Activated naive CD4-positive, alpha-beta T cell treated with anti-CD3 and anti-CD28 coated beads for 36 hours (primary cell): ENCODE measurements at places on chromosomes 3 and 15. TPM values are rescaled to one million over a fixed set of nuclear protein-coding genes. Genes with fewer than 3 reads are reported as not detected.
A peak's percentile ranks its signal among the peaks of the same experiment; 100 is the strongest.

The ZBTB47 gene
- total RNA-seq, result 1.0 TPM

The MUC13 gene
- total RNA-seq, result not detected

The IL17RD gene
- total RNA-seq, result not detected

The LARP6 gene
- total RNA-seq, result not detected

The CRYGS gene
- 1.5 TPM for total RNA-seq

The SCAANT1 gene
- total RNA-seq, result not detected

The EFCAB12 gene
- total RNA-seq, result 0.81 TPM

DNA sequence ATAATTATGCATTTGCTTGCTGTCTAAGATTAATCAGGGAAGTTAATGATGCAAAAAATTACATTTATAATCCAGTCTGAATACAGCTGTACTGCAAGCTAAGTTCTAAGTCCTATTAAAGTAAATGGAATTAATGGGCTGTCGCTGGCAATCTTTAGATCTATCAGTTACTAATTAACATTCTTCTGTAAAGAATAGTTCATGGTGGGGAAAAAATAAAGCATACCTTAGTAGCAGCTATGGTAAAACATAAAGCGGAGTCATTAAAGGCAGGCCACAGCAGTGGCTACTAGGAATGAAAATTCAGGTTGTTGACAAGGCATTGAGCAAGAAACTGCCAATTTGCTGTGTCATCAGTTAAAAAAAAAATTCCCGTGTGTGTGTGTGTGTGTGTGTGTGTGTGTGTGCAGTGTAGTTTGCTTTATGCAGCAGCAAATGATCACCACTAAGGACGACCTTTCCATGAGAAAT is 129.8 kb downstream of the ZNF385D start:
- DNase-seq, result no peak

GRCh38 chr3:42653560-42654330 is at the start of gene ZBTB47:
Gene ZBTB47, plus strand, starts transcription at chr3:42653697. Its CDS starts 4,659 bp downstream, at chr3:42658356.
- peak; percentile 34 for DNase-seq

- peak; percentile 52 for DNase-seq
These were observed 69.8 kb downstream of the HES1 start for GRCh38 chr3:194205675-194206133.

DNA sequence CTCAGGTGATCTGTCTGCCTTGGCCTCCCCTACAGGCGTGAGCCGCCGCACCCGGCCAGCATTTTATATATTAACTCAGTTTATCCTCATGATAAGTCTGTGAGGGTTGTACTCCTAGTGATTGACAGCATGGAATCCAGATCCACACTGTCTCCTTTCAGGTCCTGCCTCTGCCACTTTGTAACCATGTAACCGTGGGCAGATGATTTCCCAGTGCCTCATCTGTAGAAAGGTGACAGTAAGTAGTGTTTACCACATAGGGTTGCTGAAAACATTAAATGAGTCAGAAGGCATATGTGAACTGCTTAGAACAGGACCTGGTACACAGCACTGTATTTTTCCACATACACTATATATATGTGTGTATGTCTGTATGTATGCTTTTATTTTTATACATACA is 2.4 kb downstream of the FYTTD1 start:
- peak; percentile 48 for DNase-seq

DNA sequence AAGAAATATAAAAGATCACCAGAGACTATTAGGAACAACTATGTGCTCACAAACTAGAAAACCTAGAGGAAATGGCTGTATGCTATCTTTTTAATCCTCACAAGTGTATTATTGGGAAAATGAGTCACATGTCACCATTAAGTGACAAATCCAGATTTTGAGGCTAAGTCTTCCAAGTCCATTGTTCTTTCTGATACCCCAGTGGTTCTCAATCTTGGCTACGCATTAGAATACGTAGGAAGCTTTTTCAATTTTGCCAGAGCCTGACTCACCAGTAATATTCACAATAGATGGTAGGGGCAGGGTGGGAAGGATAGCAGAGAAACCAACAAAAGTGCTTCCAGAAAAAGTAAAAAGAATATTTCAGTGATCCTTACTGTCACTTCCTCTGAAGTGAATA is 117.0 kb downstream of the FILIP1L start:
- DNase-seq, result no peak

GRCh38 chr3:33729993-33730392 is 11.9 kb upstream of the CLASP2 start:
- DNase-seq, result no peak

DNA sequence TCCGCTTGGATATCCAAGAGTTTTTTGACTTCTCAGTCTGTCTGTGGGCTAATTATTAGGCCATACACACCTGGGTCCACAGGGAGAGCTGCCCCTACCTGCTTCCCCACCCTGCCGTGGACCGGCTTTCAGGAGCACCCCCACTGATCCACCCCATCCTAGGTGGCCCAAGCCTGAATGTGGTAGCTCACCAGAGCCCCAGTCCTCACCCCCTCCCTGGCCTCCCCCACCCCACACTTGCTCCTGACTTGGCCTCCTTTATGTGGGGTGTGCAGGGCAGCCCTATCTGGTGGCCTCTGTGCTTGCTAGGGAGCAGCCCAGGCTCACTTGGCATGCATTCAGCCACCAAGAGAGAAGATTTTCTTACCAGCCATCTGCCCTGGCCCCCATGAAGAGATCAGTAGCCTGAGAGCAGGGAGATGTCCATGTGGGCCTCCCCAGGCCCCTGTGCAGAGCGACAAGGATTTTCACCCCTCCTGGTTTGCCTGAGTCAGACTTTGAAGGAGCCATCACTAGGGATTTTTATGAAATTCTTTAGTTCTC is 11.2 kb downstream of the LRRK1 start:
- DNase-seq, result no peak

GRCh38 chr15:67290319-67290718 is 35.7 kb downstream of the IQCH start:
- DNase-seq, result no peak

GRCh38 chr3:9875448-9875847 is 4.6 kb downstream of the CIDEC start:
- no peak for DNase-seq

DNA sequence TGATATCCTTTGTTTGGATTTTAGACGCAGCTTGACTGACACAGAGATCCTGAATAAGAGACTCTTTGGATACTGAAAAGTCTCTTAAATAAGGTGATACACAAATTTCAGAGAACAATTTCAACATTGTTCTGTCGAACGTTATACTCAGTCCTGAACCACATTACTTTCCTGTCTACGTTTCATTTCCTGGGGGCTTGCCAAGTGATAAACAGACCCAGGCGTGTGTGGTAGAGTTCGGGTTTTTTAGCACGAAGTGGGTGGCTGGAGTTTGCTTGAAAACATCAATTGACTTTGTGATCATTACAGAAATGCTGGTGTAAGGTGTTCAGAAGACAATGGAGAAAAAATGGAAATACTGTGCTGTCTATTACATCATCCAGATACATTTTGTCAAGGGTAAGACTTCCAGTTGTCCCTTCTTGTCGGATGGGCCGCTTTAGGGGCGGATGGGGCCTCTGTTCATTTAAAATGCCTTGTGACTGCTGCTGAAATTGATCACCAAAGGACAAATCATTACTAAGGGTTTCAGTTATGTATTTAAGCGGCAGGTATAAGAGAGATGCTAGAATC is at the start of gene CD96:
CD96 (plus strand) TSS at position 287 of the 573 bp plus-strand sequence; CDS start at position 339, 52 bp downstream.
- DNase-seq, result peak; percentile 85

DNA sequence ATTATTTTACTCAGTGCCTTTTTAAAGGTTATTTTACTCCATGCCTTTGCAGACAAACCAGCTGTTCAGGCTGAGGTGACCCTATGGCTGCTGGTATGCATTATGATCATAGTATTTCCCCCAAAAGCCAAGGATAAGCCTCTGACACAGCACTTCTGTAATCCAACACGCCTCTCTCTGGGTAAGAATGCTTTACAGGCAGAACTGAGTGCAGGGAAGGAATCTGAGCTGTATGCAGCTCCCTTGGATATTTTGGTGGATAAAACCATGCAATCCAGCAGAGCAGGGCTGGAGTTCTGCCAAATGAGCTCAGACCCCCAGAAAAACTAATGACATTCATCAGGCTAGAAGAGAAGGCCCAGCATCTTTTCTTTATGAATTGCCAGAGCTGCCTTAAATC is 11.7 kb upstream of the MAP1A start:
- no peak for DNase-seq

DNA sequence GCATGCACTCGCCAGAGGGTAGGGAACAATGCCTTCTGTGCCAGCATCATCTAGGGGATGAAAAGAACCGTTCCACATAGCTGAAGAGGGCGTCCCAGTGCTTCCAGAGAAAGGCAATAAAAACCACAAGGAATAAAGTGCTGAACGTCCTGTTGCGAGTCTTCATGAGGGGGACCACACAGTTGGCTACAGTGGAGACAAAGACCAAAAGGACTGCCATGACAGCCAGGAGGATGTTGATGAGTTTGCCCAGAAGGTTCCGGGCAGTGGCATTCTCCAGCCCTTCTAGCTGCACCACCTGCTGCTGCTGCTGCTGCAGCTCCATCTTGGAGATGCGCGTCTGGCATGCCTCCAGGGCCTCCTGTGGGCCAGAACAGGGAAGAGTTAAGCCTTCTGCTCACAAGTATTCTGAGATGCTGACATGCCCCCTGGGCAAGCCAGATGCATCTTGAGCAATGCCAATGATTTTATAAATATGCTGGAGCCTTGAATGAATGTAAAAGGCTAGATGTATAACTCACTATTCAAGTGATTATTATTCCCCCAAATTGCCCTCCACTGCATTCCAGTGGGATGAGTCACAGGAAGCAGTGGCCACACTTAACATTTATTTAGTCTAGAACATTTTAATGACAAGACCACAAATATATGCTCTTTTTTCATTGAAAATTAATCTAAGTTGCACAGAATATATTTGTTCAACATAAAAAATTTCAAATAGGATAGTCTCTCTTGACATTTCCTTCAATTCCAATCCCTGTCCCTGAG is 45.1 kb upstream of the PLXND1 start:
- no peak for DNase-seq

DNA sequence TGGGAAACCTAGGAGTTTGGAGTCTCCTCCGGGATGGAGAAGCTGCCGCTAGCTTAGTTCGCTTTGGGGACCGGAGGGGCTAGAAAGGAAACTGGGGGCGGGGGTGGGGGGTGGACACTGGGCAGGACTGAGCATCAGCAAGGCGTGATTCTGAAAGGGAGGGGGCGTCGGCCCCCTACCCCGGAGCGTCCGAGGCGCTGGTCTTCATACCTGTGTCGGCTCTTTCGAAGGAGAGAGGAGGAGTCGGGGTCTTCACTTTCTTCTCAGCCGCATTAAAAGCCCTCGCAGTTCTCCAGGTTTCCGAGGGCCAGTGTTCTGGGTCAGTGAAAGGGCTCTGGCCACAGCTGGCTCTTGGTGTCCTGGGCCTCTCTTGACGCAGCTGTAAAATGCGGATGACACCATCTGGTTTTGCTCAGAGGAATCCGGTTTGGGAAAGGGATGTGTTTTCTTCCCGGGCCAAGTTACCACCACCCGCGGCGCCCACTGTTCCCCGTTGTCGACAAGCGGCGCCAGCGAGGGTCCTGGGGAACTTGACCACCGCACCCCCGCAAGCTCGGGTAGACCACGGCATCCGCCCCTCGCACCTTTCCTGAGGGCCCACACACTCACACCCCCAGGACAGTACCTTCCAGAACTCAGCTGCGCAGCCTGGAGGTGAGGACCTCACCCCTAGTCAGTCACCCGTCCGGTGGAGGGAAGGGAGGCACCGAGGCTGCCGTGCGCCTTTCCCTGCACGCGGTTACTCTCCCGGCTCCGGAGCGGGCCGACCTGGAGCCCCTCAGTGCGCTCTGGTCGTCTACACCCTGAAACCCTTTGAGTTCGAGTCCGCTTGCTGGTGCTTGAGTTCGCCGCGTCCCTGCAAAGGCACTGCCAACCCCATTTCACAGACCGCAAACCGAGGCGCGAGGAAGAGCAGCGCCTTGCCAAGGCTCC is 660 bp downstream of the CCK start:
- no peak for DNase-seq
